ENCODE measurements at places on chromosomes 7 and 10.

GRCh38 chr10:110609605-110610004 is 34.5 kb upstream of the RBM20 start:
- no peak for DNase-seq

- DNase-seq, result no peak
Measured at GRCh38 chr7:120813546-120814252, 44.2 kb downstream of the TSPAN12 start.

DNA sequence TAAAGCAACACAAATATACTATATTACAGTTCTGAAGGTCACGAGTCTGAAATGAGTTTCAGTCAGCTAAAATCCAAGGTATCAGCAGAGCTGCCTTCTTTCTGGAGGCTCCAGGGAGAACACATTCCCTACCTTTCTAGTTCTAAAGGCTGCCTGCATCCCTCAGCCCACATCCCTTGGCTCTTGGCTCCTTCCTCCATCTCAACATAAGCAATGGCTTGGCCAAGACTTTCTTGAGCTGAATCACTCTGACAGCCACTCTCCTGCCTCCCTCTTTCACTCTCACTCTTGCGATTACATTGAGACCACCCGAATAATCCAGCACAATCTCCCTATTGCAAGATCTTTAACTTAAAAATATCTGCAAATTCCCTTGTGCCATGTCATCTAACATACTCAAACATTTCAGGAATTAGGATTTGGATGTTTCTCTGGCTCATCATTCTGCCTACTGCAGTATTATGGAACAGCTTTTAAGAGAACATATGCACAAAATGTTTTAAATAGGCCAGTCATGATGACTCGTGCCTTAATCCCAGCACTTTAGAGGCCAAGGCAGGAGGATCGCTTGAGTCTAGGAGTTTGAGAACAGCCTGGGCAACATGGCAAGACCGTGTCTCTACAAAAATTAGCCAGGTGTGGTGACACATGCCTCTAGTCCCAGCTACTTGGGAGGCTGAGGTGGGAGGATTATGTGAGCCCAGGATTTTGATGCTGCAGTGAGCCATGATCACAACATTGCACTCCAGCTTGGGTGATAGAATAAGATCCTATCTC is 144.2 kb upstream of the VSTM2A start:
- DNase-seq, result no peak

DNA sequence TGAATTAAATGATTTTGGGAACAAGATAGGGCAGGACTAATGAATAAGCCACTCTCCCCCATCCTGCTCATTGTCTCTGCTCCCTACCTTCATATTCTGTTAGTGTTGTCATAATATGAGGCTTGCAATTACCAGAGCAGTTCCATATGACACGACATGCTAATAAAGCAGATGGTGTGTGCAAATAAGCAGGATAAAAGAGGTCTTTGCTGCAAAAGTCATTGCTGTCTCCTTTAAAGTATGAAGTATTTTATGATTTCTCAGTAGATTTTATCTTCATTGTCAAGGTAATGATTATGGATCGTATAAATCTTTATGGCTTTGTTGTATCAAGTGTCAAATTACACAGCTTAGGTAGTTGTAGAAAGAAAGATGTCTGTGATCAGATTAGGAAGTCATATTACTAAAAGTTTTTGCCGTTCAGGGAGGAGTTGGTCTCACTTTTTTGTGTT is 114.8 kb downstream of the SDK1 start:
- no peak for DNase-seq

- no peak for DNase-seq
Measured at GRCh38 chr10:79245539-79246208, 101.6 kb upstream of the PPIF start.

DNA sequence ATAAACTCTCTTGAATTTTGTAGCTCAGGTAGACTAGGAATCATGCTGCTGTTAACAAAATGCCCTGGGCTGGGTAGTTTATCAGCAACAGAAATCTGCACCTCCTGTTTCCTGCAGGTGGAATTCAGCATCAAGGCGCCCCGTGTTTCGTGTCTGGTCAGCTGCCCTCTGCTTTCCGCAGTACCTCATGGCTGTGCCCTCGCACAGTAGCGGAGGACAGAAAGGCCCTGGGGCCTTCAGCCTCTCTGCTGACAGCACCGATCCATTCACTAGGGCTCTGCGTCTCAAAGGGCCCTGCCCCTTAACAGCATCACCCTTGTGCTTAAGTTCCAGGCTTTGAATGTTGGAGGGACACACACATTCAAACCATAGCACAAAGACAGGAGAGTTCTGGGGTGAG is 90.0 kb downstream of the DYNC2I1 start:
- no peak for DNase-seq

DNA sequence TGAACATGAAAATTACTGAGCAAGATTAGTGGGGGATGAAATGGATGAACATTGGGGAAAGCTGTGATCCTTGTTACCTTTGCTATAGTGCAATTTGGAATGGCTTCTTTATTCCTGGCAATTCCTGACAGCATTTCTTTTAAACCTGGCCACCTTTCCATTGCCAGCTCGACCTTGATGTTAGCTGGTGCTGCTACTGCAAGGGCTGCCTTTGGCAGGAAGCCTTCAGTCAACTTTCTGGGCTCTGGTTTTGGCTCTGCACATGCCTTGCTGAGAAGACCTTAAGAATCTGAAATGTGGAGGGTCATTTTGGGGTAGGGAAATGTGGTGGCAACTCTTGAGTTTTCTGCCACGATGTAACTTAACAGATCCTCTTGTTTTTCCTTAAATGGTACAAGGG is 64.7 kb downstream of the KAT6B start:
- no peak for DNase-seq

GRCh38 chr7:27944643-27945042 is 204.7 kb downstream of the TAX1BP1 start:
- no peak for DNase-seq

- DNase-seq, result no peak
Measured at GRCh38 chr10:104391150-104391968, 37.7 kb downstream of the CFAP58 start.

- no peak for DNase-seq
Measured at GRCh38 chr10:103747193-103747865, 108.0 kb downstream of the SH3PXD2A start.
